HT-29 (cell line): ENCODE measurements at places on chromosomes 12 and 14.

DNA sequence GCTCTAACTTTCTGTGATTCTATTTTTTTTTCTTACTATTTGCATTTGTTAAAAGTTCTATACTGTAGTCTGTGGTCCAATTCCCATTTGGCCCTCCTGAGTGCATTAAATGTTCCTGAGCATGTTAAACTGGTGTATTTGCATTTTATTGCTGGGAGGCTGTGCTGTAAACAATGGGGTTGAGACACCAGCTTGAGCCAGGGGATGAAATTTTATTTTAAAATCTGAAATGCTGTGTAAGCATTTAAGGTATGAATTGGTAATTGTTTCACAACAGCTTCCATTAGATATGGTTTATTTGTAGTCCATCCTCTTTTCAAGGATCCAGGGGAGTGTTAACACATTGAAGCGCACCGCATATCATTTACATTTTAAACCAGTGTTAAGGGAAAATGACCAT, 89.9 kb upstream of the RFX4 start:
- no peak for DNase-seq

DNA sequence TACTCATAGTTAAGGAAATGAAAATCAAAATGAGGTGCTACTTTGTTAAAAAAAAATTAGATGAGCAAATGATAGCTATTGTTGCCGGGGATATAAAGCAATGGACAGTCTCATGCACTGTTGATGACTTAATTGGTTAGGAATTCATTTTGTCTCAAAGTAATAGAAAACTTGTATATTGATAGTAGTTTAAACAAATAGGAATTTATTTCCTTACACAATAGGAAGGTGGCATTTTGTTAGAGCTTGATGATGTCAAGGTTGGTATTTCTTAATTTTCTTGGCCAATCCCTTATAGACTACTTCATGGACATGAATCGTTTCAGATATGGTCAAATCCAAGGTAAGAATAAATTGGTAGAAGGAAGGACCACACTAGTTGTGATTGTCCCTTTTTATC, 7.8 kb downstream of the PRPF39 start:
- no peak for DNase-seq

GRCh38 chr12:63419154-63419553, 249.1 kb downstream of the DPY19L2 start:
- DNase-seq, result peak; percentile 85

- DNase-seq, result peak; percentile 8
Observed at GRCh38 chr14:81169711-81170103, 51.1 kb downstream of the GTF2A1 start.

GRCh38 chr12:113322343-113322742, 12.6 kb downstream of the SLC8B1 start:
- DNase-seq, result no peak

DNA sequence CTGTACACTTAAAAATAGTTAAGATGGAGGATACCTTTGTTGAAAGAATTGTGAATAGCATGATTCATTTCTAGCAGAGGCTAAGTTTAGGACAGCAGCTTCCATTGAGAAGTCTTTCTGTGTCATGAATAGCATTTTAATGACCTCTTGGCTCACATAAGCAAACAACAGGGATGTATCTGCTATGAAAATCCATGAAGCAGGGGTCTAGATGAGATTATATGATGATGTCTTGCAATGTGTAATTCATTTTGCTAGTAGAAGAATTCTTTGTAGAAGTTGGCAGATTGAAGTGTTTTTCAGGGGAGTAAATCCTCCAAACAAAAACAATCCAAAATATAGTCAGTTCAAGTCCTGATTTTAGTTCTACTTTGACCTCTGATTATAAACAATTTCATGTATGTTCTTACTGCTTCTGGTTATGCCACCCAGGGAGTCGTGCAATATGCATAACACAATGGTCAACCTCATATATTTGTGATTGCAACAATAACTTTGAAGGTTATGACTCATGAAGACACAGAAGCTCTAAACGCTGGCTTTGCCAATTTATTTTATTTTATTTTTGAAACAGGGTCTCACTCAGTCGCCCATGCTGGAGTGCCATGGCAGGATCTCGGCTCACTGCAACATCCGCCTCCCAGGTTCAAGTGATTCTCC, 6.9 kb upstream of the RD3L start:
- no peak for DNase-seq

GRCh38 chr14:91159182-91159581, 45.3 kb downstream of the DGLUCY start:
- DNase-seq, result no peak

GRCh38 chr14:104687601-104688504, 1.6 kb upstream of the INF2 start:
- peak; percentile 86 for DNase-seq

- DNase-seq, result no peak
Observed at GRCh38 chr14:35378425-35379233, 25.9 kb downstream of the NFKBIA start.

GRCh38 chr14:27242874-27243273, 645.0 kb upstream of the NOVA1 start:
- no peak for DNase-seq

DNA sequence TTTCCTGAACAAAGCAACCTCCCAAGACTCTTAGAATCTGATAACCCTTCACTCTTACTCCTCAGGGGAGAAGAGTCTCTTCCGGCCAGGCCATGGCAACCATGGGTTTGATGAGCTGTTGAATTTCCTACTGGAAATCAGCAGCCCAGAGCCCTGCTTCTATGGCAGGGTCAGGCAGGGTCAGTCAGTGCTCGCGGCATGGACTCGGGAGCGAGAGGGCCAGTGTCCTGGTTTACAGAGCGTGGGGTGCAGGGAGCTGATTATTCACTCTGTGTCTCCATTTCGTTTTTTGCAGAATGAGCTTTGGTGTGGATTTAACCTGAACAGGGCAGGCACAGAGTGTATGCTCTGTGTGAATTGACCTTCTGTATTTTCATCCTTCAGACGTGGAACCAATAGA, 340.6 kb upstream of the SFSWAP start:
- no peak for DNase-seq

DNA sequence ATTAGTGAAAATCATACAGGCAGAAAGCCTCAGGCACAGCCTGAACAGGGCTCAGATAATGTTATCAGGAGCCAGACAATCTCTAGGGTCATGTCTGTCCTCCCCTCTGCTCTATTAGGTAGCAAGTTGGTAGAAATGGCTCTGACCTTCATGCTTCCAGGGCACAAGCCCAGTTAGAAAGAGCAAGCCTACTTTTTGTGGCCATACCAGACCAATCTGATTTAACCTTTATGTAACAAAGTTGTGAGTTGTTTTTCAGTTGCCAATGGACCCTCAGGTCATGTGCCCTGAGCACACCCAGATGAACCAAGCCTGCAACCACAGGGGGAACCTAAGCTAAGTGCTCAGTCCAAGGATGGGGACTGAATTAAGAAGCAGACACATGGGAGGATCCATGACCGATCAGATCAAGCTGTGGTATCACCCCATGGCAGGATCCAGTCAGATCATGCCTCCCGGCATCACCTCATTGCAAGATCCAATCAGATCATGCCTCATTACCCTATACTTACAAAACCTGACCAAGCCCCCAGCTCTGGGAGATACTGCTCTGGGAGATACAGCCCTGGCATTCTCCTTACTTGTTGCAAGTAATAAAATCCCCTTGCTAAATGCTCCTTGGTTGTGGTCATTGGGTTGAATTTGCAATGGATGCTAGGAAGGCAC, 18.8 kb upstream of the HIGD1C start:
- no peak for DNase-seq

- DNase-seq, result no peak
Observed at GRCh38 chr12:129106772-129107171, 253.5 kb downstream of the GLT1D1 start.

- DNase-seq, result no peak
Observed at GRCh38 chr14:47674543-47675465, 601 bp downstream of the MDGA2 start.

DNA sequence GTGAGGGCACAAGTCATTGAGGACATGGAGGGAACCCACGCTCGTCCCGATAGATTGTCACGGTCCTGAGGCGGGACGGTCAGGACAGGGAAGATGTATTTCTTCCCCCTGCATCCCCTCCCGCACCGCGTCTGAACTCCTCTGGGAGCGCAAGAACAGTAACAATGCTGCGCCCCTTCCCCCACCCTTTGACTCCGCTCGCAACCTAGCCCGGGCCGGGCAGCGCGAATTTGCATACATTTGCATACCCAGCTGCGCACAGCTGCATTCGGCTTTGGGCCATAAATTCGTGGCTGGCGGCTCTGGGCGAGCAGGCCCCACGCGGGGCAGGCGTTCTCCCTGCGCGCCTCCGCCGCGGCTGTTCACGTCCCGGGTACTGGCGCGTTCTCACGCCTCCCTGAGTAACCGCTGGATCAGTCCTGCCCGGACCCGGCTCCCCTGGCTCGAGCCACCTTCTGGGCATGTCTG, 29.0 kb upstream of the SMUG1 start:
- no peak for DNase-seq

GRCh38 chr12:79420146-79420618, 270.6 kb downstream of the PAWR start:
- peak; percentile 87 for DNase-seq

DNA sequence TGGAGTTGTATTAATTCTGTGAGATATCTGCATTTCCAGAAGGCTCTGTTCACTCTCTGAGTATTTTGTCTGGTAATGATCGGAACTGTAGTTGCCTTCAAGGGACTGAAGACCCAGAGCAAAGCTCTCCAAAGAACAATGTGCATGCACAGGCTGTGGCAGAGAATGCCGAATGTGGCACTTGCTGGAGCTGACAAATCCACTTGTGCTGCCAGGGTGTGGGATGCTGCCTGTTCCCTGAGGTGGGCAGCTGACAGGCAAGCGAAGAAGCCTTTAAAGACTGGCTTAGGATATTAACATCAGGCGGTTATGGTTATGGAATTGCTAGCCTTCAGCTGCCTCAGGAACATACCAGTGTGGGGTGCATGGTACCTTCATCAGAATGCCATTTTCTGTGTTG, 419.9 kb upstream of the ATP2B1 start:
- peak; percentile 4 for DNase-seq

GRCh38 chr14:105328678-105329390, 14.3 kb downstream of the PACS2 start:
- no peak for DNase-seq

- no peak for DNase-seq
Observed at GRCh38 chr12:10163084-10163483, 8.8 kb downstream of the OLR1 start.

GRCh38 chr12:125151284-125151683, 86.0 kb downstream of the AACS start:
- DNase-seq, result no peak

GRCh38 chr12:54595471-54595870, 7.0 kb upstream of the PPP1R1A start:
- no peak for DNase-seq

DNA sequence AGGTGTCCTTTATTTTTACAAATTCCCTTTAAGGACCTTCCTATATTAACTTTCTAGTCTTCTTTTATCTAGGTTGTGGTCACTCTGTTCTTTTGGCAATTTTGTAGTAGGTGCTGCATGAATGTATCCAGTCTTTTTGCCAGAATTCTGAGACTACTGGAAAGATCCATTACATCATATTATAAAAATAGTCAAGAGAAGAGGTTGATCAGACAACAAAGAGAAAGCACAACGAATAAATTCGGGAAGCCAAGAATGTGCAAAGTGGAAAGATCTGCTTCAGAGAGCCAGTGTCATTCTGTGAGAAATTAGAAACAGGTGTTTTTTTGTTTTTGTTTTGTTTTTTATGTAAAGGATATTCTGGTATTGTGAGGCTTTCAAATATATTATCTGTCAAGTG, 15.8 kb upstream of the SLC16A7 start:
- DNase-seq, result no peak

DNA sequence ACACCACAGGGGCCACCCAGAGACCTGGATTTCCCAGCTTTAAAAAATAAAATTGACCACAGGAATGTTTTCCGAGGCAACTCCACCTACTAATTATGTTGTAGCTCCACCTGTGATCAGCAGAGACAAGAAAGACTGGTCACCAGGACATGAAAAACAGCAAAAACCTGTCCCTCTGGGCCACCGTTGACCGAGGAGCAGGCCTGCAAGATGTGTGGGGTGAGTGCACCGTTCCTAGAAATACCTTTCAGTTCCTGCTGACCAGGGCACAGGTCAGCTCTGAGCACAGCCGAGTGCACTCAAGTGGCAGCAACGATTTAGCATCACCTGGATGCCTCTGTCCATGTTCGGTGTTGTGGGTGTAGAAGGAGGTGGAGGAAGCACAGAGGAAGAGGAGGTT, 16.9 kb downstream of the FZD10 start:
- peak; percentile 7 for DNase-seq

DNA sequence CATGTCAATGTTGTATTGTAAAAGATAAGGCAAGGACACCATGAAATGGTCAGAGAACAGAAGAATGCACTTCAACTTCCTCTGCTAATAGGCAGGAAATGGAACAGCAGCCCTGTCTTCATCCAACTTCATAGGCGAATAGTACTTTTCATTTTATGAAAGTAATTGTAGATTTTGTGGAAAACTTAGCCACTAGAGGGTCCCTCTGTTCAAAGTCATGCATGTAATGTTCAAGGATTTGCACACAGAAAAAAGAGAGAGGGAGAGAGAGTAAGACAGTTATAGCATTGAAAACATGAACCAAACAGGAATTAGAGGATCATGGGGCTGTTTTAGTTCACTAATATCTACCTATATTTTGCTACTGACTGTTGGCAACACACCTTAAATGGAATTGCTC, 172.2 kb downstream of the FLRT2 start:
- DNase-seq, result no peak

DNA sequence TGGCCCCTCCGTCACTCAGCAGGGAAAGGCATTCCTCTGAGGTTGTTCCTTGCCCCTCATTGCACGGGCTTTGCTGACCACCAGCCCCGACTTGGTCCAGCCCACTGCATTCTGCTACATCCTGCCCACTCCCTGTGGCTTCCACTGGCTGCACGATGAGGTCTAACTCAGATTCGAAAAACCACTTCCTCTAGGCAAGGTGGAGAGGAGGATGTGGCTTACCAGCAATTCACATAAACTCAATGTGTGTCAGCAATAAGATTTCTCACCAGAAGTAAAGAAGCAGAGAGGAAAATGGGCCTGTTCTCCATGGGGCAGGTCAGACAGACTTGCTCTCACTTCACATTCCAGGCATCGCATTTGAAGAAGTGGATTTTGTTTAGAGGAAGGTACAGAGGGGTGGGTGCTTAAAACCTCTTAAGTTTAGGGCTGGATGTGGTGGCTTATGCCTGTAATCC, 14.7 kb downstream of the GPR68 start:
- no peak for DNase-seq

- DNase-seq, result no peak
Observed at GRCh38 chr12:53761306-53761705, 9.5 kb upstream of the CISTR start.

GRCh38 chr14:101027291-101027690, 123.8 kb upstream of the RTL1 start:
- no peak for DNase-seq

GRCh38 chr12:100591979-100592378, 18.5 kb downstream of the GAS2L3 start:
- no peak for DNase-seq
